ENCODE measurements at places on chromosomes 2 and 18.

GRCh38 chr2:104638190-104638858 is 215.6 kb upstream of the POU3F3 start:
- DNase-seq: no peak

DNA sequence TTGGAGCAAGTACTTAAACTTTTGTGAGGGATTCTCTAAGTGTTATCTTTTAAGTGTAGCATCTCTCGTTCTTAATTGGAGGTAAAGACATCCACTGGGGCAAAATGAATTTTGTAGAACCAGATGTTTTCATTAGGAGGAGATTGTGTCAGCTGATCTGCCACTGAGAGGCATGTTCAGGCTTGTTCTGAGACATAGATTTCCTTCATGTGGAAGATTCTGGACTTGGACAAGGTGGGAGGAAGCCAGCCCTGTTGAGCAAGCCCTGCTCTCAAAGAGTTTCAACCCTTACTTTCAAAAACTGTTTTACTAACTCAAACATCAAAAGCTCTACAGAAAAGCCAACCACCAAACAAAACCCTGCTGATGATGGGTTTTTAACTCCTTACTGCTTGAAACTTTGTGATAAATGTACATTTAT is 6.5 kb downstream of the MAP4K4 start:
- no peak for DNase-seq

DNA sequence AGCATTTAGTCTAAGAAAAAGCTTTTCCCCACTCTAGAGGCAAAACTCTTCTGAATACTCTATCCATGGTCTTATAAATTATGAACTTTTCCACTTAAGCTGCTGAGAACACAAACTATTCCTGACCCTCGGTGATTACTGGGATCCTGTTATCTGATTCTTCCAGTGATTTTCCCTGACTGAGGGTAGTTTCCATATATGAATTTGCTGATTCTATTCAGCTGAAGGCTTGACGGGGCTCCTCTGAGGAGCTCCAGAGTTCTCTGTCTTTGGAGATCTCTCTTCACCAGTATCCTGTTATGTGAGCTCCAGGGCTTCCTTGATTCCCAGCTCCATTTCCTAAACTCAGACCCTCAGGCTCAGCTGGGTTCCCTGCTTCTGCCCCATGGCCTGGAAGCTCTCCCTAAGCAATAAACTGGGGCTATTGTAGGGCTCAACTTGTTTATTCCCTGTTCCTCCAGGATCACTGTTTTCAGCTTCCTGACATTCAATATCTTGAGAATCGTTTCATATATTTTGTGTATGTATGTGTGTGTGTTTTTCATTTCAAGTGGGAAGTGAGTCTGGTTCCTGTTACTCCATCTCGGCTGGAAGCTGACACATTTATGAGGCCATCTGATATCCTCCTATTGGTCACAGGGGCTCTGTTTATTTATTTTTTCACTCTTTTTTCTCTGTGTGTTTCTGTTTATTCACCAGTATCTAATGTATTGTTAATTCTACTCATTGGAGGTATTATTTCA is 78.2 kb downstream of the ARHGAP28 start:
- no peak for DNase-seq

DNA sequence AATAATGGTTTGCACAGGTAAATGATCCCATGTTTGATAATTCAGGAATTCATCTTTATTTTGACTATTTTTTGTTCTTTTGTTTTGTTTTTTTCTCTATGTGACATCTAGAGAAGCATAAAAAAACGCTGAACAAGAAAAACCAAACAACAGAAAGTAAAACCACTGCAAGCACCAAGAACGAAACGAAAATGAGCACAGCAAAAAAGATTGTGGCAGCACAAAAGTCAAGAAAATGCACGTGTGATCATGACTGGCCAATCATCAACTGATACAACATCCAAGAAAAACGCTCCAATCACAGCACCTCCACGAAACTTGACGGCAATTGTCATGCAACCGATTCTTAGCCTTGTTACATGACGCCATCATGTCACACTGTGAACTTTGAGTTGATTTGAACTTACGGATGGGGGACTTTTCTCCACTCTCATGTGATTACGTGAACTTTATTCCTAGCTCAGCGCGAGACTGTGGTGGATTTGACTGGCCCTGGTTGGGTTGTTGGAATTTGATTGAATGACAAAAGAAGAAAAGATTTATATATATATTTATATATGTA is 318.7 kb downstream of the CELF4 start:
- DNase-seq: no peak

GRCh38 chr2:221374234-221374633 is 197.9 kb downstream of the EPHA4 start:
- no peak for DNase-seq

GRCh38 chr2:166494140-166494624 is at the start of gene SCN7A:
SCN7A (minus strand) TSS chr2:166494249; CDS start chr2:166477696, 16,553 bp downstream.
- no peak for DNase-seq

DNA sequence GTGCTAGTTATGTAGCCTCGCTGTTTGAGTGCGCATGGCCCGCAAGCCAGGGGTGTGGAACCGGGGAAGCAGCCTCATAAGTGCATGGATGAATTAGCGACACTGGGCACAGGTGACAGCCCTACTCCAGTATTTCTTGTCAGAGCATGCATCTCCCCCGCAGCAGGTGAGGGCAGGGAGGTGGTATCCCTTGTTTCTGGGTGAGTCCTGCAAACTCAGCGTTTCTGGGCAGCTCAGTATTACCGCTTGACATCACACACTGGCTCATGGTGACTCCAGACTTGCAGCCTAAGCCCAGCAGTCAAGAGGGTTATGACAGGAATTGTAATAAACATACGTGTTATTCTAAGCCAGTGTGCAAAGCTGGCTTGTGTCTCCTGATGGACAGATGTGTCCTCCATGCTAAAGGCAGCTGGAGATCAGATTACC is 2.5 kb downstream of the CABLES1 start:
- no peak for DNase-seq

DNA sequence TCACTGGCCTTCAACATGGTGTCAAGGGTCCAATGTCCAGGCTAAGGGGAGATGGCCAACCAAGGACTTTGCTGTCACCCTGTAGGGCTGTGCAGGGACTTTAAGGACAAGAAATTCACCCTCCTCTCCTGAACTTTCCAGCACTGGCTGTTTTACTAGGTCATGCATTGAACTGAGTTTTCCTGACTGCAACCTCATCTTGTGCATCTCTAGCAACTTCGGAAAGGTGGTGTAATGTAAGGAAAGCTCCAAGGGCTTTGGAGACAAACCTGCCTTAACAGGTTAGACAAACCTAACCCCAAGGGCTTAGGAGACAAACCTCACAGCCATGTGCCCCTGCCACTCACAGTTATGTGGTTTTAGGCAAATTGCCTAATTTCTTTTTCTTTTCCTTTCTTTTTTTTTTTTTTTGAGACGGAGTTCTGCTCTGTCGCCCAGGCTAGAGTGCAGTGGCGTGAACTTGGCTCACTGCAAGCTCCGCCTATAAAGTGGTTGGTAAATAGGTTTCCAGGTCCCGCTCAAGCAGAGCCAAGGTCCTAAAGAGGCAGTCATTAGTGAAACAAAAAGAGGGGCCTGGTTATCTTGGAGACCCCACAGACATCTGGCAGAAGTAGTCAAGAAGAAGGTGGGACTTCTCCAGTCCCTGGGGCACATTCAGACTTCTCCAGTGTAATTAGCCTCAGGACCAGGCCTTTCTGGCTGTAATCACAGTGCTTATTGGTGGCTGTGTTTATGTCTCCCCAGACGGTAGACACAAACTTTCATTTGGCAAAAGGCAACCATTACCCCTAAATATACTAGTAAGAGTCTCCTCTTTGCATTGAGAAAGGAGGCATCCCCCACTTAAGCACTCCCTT is 37.6 kb upstream of the PMAIP1 start:
- no peak for DNase-seq

DNA sequence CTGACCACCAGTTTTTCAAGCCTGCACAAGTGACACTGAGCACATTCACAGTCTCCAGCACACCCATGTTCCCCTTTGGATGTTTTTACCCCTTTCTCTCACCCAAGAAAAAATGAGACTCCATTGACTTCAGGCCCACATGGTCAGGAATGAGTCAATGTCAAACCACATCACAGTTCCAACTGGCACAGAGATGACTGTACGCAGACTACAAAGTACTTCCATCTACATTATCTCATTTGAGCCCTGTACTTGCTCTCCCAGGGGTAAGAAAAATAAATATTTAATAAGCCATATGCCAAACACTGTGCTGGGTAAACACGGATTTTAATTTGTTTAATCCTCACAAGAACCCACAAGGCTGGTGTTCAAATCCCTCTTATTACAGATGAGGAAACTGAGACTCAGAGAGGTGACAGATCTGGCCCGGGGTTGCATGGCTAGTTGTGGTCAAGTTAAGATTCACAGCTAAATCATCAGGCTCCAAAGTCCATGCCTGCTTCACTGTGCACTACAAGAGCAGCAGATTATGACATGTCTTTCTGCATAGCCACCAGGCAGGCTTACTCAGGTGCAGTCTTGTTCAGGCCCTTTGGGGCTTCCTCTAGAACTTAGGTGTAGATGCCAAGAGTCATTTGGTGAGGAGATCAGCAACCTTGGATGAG is 106.1 kb downstream of the TXNL1 start:
- no peak for DNase-seq
